ENCODE measurements at places on chromosomes 3 and 15.

DNA sequence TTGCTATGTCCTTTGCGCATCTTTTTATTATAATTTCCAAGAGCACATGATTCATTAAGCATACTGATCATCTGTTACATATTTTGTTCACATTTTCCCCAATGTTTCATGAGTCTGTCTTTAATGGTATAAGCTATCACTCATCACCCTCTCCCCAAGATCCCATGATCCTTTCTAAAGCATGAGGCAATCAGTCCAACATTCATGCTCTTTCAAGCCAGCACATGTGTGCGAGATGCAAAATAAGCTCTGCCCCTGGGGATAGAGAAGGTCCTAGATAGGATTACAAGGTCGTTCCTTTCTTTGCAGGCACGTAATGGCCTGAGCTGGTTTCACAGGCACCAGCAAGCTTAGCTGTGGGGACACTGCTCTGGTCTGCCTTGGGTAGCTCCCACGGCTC lies 32.2 kb upstream of the B3GNT5 start:
- no peak for DNase-seq

GRCh38 chr3:80767604-80768003 lies 993.8 kb downstream of the GBE1 start:
- no peak for DNase-seq

DNA sequence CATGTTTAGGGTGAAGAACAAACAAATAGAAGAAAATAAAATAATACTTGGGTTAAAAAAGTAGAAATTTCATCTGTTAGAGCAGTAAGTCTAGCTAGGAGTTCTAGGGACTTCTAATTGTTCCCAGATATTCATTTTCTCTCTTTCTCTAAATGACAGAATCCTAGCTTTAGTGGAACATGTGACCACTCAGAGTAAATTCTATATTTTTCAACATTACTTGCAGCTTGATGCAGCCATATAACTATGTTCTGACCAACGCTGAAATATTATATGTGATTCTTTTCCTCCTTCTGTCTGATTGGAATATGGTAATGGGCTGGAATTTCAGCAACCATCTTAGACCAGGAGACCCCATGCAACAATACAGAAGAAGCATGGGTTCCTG lies 8.1 kb downstream of the PTX3 start:
- no peak for DNase-seq

- no peak for DNase-seq
Measured at GRCh38 chr15:82709081-82709420, 624 bp downstream of the AP3B2 start.

DNA sequence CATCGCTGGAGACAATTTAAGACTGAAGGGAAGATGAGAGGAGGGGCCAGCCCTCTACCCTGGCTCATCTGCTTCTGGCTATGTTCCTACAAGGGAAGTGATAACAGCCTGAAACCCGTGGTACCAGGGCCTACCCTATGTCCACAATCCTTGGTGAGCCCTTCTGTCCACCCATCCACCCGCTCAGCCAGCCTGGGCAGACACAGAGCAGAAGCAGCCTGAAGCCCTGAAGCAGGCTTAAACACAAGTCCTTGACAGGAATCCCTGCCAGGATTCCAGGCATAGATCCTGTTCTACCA lies 15.4 kb downstream of the CLK3 start:
- no peak for DNase-seq

DNA sequence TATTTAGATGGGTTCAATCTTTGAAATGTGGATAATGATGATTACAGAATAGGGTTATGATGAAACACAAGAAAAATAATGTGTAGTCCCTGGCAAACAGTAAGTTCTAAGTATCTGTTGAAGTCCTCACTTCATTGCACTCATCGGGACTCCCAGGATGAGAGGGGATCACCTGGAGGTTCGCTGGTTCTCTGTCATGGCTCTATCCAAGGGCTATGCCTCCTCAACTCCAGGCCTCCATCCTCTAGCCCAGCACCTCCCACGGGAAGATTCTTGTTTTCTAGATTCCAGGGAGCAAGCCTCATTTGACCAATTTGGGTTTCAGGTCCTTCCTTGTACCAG lies 45.5 kb downstream of the ANP32A start:
- DNase-seq = no peak

DNA sequence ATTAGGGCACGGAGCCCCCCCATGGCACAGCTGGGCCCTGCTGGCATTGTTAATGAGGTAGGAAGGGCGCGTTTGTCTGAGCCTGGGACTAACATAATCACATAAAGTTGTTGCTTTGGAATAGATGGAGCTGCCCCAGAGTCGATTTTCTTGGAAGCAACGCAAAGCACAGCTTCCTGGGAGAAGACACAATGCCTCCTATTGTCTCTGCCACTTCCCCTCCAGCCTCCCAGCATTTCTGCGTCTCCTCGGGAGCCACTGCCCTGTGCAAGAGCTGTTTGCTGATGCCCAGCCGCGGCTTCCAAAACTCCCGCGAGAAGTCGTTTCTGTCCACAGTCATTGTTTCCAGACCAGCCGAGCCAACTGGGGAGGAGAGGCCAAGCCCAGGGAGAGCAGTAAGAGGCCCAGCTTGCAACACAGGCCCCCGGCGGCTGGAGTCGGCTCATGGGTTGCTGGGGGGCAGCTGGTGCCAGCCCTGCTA lies 18.1 kb upstream of the ALDH1A3 start:
- no peak for DNase-seq

GRCh38 chr3:113088616-113089015 lies 97.8 kb downstream of the GTPBP8 start:
- DNase-seq = no peak

DNA sequence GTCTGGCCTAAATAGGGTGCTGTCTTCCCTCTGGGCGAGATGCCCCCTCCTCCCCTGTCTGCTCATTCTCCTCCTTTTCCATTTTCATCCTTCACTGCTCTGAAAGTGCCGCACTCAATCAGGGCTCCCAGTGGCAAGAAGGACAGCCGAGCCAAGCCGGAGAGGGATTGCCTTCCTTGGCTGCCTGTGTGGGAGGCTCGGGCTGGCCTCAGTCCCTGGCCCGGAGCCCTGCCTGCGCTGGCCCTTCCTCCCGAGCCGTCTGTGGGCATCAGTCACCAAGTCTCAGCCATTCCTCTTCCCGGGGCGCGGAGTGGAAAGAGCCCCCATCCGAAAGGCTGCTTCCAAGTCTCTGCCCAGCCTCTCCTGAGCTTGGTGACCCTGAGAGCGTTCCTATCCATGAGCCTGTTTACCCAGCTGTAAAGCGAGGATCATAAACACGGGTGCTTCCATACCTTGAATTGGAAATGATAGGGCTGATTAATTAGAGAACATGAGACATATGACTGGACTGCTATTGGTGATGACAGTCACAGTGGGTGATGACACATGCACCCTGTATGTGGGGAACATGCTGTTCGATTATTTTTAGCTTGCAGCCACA lies 59.1 kb upstream of the TLE3 start:
- peak; percentile 8 for DNase-seq

- DNase-seq = no peak
Measured at GRCh38 chr3:52782412-52783210, 5.2 kb downstream of the ITIH1 start.

- no peak for DNase-seq
Measured at GRCh38 chr3:58646503-58646902, 20.1 kb downstream of the FAM3D start.

DNA sequence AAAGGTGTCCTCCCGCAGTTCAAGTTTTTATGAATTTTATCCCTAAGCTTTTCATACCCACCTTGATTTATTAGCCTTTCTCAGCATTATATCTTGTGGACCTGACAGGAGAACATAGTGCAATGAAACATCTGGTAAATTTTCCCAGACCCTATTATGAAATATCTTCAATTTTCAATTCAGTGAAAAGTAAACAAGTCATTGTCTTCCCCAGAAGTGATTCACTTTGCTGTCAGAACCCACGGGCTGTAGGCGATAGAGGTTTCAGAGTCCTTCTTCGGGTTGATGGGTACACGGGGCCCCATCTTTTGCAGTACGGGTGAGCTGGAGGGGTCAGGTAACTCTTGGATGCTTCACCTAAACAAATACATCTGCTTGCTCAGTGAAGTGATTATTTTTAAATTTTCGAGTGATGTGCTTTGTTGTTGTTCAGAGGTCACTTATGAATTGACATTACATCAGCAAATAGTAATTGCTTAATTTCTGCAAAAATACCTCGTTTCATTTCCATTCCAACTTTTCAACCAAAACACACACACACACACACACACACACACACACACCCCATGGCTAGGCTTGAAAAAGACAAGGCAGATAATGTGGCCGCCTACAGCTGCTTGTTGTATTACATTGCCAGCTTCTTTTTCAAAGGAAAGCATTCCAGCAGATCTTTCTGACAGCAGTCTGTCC lies 102.9 kb downstream of the SEMA6D start:
- DNase-seq = no peak

DNA sequence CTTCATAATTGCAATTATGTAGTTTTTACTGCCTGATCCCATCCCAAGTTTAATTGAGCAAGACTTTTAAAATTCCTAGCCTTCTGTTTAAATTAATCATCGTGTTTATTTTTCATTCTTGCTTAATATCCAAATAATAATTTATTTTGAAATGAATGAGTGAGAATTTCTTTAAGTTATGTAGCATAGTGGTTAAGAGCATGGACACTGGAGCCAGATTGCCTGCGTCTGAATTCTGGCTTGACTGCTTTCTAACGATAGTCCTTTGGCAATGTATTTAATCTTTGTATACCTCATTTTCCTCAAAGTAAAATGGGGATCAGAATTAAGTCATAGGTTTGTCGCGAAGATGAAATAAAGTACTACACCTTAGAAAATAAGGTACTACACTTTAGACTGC lies 71.4 kb downstream of the LRRC49 start:
- DNase-seq = no peak

GRCh38 chr15:93319121-93319814 lies 230.3 kb upstream of the RGMA start:
- no peak for DNase-seq

- no peak for DNase-seq
Measured at GRCh38 chr3:171172070-171172469, 145.6 kb upstream of the SLC2A2 start.

Measured in GOT3 (cell line).